Stimulated activated CD8-positive, alpha-beta memory T cell treated with anti-CD3 and anti-CD28 coated beads, Interleukin-2, amount 100 ng/mL, for 1 hour (primary cell): ENCODE measurements at places on chromosomes 2 and 18.

DNA sequence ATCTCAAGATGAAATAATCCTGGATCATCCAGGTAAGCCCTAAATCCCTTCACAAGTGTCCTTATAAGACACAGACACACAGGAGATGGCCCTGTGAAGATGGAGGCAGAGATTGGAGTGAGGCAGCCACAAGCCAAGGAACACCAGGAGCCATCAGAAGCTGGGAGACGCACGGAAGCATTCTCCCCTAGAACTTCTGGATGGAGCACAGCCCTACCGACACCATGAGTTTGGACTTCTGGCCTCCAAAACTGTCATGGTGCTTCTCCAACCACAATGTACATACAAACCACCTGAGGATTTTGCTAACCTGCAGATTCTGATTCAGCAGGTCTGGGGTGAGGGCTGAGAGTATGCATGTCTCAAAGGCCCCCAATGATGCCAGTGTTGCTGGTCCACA is 42.5 kb downstream of the ADD2 start:
- no peak for DNase-seq

- DNase-seq: no peak
Measured at GRCh38 chr2:217953011-217953481, 49.7 kb downstream of the TNS1 start.

DNA sequence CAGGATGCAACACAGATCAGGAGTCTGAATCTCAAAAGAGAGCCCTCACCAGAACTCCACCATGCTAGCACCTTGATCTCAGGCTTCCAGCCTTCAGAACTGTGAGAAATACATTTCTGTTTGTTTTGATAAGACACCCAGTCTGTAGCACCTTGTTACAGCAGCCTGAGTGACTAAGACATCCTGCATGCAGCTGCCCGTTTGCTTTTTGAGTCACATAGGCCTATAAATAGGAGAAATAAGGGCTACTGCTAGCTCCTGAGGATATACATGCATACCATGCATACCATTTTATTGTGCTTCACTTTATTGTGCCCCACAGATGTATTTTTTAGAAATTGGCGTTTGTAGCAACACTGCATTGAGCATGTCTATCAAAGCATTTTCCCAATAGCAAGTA is 337.8 kb downstream of the CDH2 start:
- no peak for DNase-seq

GRCh38 chr2:161771148-161771547 is 146.9 kb downstream of the SLC4A10 start:
- no peak for DNase-seq

- no peak for DNase-seq
Measured at GRCh38 chr2:128322715-128323554, 4.3 kb upstream of the HS6ST1 start.

- no peak for DNase-seq
Measured at GRCh38 chr2:241741016-241741415, 6.6 kb downstream of the D2HGDH start.

- DNase-seq: no peak
Measured at GRCh38 chr2:234257859-234258561, 207.5 kb downstream of the SPP2 start.

GRCh38 chr2:55088400-55088799 is 38.1 kb upstream of the RTN4 start:
- no peak for DNase-seq

DNA sequence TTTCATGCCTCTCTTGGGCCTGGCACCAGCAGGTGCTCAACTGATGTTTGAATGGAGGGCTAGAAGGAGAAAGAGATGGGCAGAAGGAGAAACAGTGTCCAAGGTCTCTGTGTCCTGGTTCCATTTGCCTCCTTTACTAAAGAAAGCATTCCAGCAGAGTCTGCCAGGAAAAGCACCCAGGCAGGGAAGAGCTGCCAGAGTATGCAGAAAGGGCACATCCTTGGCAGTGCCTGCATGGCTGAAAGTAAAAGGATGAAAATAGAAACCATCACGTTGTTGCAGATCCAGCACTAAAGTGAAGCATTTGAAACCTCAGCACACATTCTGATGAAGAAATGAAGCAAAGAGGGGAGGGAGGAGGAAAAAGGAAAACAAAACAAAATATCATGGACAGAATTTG is 142.2 kb downstream of the ESCO1 start:
- no peak for DNase-seq

- no peak for DNase-seq
Measured at GRCh38 chr2:68757081-68757480, 22.5 kb downstream of the ARHGAP25 start.

DNA sequence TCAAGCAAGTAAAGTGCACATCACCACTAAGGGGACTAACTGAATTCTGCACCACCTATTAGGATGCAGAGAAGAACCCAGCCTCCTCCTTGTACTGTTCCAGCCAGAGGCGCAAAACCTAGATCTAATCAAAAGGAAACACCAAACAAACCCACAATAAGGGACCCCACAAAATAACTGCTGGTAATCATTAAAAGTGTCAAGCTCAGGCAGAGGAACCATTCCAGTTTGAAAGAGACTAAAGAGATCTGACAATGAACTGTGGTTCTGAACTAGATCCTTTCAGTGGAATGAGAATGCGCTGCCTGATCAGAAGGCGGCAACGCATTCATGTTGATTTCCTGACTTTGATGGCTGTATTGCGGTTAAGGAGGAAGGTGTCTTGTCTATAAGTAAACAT is 16.8 kb downstream of the HDLBP start:
- DNase-seq: no peak

DNA sequence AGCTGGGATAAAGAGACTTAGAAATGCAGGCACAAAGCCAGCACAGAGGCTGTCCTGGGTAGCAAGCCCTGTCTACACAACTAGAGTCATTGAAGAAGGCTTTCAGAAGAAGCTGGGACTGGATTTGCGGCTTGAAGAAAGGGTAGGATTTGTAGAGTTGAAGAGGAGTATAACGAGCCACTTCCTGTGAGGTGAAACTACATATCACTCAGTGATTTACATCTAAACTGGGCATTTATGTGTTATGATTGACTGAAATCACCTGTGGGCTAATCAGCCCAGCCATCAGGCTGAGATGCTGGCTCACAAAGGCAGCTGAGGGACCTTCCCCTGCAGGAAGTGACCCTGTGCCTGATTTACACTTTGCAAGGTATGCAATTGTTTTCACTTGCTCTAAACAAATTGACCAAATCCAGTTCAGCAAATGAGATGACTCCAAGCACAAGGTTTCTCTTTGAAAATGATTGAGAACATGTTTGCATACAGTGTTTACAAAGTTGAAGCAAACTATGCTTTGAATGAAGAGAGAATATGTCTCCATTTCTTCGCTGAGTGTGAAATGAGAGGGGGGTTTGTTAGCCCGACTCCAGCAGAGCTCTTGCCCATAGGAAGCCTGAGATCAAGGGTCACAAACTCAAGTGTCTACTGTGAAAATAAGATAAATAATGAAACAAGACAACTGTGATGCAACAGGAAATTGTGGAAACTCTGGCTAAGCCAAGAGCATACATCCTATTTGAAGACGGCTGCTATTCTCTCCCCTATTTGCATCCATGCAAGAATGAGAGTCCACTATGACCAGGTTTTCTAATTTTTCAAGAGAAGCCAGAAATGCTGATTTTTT is 69.3 kb upstream of the HK2 start:
- no peak for DNase-seq

- DNase-seq: no peak
Measured at GRCh38 chr2:218323526-218324472, 31.5 kb upstream of the TMBIM1 start.

DNA sequence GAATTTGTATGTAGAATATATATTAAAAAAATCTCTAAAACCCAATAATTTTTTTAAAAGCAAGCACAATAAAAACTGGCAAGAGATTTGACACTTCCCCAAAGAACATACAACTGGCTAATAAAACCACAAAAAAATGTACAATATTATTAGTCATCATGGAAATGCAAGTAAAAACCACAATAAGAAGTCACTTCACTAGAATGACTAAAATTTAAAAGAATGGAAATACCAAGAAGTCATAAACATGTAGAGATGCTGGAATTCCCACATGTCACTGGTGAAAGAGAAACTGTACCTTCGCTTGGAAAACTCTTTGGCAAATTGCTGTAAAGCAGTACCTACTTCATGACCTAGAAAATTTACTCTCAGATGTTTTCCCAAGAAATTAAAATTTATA is 43.4 kb upstream of the KYNU start:
- no peak for DNase-seq

- no peak for DNase-seq
Measured at GRCh38 chr18:41842886-41843285, 112.1 kb upstream of the PIK3C3 start.

DNA sequence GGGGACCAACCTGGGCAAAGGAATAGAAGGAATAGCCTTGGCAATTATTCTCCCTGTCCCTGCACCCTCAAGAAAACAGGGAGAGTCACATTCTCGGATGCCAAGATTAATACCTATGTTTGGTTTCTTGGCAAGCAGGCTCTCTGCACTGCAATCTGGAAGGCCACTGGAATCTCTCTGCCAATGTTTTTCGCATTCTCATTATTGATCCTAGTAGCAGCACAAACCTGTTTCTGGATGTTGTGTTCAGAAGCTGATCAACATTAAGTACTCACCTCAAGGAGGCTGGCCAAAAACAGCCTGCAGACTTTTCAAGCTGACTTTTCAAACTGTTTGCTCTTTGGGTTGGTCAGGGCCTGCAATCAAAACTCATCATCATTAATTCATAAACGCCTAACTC is 62.2 kb downstream of the CLHC1 start:
- no peak for DNase-seq

DNA sequence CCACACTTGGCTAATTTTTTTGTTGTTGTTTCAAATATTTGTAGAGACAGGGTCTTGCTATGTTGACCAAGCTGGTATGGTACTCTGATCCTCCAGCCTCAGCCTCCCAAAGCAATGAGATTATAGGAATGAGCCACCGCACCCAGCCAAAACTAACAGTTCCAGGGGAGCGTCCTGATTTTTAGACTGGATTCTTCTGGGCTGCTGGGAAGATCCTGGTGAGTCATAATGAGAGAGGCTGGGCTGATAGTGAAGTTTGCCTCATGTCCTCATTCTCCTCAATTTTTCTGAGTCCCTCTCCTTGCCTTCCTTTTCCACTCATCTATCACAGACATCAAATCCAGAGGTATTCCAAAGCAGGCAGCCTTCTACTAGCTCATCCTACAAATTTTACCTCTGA is 81.3 kb downstream of the VSNL1 start:
- DNase-seq: no peak

DNA sequence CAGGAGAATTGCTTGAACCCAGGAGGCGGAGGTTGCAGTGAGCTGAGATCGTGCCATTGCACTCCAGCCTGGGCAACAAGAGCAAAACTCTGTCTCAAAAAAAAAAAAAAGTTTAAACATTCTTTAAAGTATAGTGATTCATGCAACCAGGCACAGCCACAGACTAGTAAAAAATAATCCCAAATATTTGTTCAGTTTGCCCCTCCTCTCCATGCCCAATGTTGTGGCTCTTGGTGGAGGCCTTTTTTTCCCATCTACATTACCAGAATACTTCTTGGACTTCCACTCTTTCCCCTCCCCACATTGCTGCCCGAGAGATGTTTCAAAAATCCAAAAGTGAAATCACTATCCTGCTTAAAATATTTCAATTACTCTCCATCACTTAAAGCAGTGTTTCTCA is 5.1 kb upstream of the MALT1 start:
- no peak for DNase-seq

- no peak for DNase-seq
Measured at GRCh38 chr2:110748489-110748867, 16.1 kb downstream of the ACOXL start.

GRCh38 chr18:55541571-55541970 is 46.4 kb downstream of the TCF4 start:
- DNase-seq: no peak

GRCh38 chr2:235725841-235726240 is 232.0 kb downstream of the AGAP1 start:
- no peak for DNase-seq

- no peak for DNase-seq
Measured at GRCh38 chr18:36578871-36579710, 249.7 kb downstream of the TPGS2 start.

GRCh38 chr2:42254186-42254895 is 85.2 kb downstream of the EML4 start:
- DNase-seq: no peak

DNA sequence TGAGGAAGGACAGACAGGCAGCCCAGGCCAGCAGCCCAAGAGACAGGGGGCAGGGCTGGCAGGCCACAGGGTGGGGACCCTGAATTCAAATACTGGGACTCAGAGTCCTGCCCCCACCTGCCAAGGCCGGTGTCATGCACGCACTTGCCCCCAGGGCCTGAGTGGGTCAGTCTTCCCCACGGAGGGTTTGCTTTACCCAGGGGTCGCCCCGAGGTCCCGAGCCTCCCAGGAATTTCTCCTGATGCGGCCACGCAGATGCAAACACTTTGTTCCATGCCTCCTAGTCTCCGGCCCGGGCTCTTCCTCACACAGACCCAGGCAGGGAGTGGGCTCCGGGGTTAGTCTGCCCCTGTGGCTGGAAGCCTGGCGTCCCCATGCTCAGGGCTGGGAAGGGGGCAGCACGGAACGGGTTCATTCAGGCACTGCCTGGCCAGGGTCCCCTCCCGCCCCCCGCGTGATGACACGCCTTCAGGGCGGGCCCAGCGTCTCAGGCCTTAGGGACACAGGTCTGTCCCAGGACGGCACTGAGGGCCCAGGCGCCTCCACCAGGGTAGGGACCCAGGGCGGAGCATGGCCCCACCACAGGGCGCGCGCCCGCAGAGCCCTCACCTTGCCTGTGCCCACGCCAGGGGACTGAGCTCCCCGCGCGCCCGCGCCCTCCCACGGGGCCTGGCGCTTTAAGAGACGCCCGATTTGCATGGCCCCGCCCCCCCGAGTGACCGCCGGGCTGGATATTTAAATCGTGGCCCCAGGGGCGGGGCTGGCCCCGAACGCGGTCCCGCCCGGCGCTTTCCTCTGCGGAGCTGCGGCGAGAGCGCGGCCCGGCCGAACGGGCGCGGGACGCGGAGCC is at the start of gene SNED1:
SNED1 (plus strand) TSS at position 763 of the 850 bp plus-strand sequence. CDS start 220 bp downstream, outside the sequence.
- DNase-seq: peak; percentile 32
